CD4-positive, alpha-beta T cell treated with Interleukin-2 at 100 ng/mL for 4 hours (primary cell): ENCODE measurements at places on chromosomes 4 and X.

DNA sequence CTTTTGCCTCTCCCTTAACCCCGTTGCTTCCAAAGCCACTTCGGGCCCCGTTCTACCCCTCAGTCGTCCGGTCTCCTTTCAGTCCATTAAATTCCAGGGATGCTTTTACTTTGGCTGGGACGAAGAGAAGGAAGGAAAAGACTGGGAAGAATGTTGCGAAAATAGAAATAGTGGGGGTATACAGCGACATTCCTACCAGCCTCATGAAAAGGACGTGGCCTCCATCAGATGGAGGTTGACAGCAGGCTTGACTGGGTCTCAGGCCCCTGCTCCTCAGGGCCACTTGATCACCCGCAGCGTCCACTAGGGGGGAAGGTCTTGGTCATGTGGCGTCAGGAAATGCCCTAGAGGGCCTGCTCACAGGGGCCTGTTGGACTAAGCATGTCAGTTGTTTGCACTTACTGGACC lies 657 bp upstream of the ANKRD50 start:
- peak; percentile 15 for DNase-seq

GRCh38 chr4:88697588-88698329 lies at the start of gene NAP1L5:
Gene NAP1L5 (minus strand): TSS chr4:88697829. CDS start chr4:88697754, 75 bp downstream.
- peak; percentile 61 for DNase-seq

DNA sequence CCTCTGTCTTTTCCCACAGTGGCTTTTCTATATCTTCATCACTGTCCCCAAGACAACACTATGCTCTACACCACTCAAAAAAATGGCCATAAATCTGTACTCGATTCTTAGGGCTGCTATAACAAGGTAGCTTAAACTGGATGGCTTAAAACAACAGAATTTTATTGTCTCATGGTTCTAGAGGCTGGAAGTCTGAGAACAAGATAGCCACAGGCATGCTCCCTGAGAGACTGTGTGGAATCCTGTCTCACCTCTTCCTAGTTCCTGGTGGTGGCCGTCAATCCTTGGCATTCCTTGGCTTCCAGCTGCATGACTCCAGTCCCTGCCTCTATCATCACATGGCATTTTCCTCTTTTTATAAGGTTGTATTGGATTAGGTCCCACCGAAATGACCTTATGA lies 70.7 kb upstream of the DCLK2 start:
- DNase-seq = no peak

DNA sequence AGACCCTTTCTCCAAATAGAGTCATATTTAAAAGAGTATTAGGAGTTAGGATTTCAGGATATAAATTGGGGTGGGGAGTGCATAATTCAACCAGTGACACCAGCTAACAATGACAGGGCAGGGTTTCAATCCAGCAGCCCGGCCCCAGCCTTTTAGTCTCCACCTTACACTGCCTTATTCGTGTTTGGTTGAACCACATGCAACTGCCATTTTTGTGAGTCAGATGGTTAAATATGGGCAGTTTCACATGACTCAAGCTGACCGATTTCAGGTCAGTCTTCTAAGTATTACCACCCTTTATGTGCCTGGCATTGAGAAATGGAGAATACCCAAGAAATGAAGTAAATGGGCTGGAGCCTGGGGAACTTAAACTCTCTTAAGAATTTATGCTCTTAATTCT lies 102.8 kb downstream of the STOX2 start:
- DNase-seq = no peak
